Muscle of arm (tissue), 14 donors: ENCODE measurements at places on chromosomes 2 and 18.

GRCh38 chr18:61898640-61899101, 5.9 kb upstream of the RNF152 start:
- no peak for DNase-seq

GRCh38 chr2:102848366-102848839, 86.6 kb downstream of the TMEM182 start:
- DNase-seq = peak; percentile 59

DNA sequence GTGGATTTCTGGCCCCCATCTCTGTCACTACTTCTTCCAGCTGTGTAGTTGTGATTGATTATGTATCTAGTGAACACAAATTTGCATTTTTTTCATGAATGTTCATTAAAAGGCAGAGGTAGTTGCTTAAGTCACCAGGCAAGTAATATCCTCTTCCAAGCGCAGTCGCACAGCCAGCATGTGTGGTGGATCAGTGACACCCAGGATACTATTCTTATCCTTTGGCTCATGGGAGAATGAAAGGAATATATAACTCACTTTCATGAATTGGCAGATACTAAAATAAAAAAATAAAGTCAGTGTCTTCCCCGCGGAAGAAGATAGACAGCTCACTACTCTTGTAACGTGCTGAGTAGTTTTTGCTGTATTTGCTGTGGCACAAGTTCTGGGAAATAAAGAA, 387.8 kb downstream of the CDH7 start:
- DNase-seq = no peak

GRCh38 chr2:44759823-44760222, 181.7 kb upstream of the SIX3 start:
- DNase-seq = no peak

DNA sequence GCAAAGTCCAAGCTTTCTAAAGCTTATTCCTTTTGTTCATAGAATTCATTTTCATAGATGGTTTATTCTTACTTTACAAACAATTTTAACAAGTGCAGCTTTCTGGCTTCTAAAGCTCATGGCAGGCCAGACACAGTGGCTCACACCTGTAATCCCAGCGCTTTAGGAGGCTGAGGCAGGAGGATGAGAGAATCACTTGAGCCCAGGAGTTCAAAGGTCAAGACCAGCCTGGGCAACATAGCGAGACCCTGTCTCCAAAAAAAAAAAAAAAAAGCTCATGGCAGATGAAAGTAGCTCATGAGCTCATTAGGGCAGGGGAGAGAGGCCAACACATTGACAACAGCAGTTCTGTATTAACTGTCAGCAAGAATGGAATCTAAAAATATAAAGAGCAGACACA, 28.1 kb upstream of the NPC1 start:
- no peak for DNase-seq

- peak; percentile 11 for DNase-seq
Observed at GRCh38 chr18:49591271-49591670, 29.4 kb downstream of the LIPG start.

- no peak for DNase-seq
Observed at GRCh38 chr18:59026831-59027410, 112.8 kb upstream of the SEC11C start.

GRCh38 chr2:227456772-227457171, 15.2 kb upstream of the AGFG1 start:
- no peak for DNase-seq

- DNase-seq = no peak
Observed at GRCh38 chr2:146374505-146374904, 1470.3 kb upstream of the ACVR2A start.

- no peak for DNase-seq
Observed at GRCh38 chr18:2797951-2798350, 48.9 kb upstream of the EMILIN2 start.

- no peak for DNase-seq
Observed at GRCh38 chr2:39466311-39466710, 29.2 kb upstream of the MAP4K3 start.

GRCh38 chr2:64698668-64699444, 45.1 kb upstream of the SERTAD2 start:
- DNase-seq = no peak

GRCh38 chr2:28449488-28450395, 46.1 kb upstream of the PLB1 start:
- DNase-seq = no peak

DNA sequence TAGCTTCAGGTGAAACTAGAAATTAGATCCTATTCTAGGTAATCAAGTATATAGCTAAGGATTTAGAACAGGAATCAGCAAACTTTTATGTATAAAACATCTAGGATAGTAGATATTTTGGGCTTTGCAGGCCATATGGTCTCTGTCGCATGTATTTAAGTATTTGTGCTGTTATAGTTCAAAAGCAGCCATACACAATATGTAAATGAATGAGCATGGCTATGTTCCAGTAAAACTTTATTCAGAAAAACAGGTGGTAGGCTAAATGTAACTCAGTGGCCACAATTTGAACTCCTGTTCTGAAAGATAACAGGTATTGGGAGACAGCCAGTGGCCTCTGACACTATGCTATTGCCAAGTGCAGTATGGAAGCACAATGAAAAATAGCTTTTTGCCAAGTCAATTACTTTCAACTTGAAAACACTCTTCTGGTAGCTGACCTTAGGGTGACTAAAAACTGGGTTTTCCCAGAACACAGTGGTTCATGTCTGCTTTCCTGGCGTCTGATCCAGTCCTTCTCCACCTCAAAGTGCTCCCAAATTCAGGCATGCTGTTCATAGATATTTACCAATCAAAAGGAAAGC, 304.7 kb upstream of the SYT4 start:
- DNase-seq = no peak

DNA sequence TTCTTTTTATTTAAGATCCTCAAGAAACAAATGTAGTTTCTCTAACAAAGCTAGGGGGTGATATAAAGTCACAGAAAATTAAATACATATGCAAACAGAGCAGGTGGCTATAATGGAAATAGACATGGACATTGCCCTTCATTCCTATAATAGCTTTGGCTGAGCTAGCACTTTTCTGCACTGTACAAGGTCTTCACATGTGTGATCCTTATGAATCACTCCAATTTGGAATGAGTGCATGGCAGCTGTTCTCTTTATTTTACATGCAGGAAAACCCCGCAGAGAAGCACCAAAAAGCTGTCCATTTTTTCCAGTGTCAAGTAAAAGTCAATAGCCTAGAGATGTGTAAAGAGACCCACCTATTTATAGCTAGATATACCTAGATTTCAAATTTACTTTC, 747.4 kb upstream of the SLC8A1 start:
- DNase-seq = peak; percentile 61

DNA sequence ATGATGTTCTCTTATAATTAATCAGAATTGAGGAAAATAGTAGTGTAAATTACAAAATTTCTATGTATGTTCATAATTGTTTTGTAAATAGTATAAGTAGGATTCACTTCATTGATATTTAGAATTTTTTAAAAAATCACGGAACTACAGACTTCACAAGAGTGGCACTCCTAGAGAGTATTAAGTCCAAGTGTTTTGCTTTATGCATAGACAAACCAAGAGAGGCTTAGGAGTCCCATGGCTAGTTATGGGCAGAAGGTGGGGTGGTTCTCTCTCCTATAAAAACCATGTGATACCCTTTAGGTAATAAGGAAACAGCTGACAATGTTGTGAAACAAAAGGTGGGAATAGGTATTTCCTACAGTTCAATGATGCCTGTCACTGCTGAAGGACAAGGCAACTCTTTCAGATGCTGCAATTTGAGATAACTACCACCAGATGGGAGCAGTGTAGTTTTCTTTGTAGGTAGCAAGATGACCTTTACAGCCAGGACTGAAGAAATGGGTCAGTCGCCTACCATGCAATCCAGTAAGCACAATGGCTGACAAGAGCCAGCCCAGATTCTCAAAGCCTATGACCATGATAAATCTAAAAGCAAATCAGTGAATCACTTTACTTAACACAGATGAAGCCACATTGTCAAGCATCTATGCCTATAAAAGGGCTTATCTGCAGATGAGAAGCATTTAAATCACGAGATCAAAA, 83.9 kb downstream of the AAK1 start:
- DNase-seq = no peak

DNA sequence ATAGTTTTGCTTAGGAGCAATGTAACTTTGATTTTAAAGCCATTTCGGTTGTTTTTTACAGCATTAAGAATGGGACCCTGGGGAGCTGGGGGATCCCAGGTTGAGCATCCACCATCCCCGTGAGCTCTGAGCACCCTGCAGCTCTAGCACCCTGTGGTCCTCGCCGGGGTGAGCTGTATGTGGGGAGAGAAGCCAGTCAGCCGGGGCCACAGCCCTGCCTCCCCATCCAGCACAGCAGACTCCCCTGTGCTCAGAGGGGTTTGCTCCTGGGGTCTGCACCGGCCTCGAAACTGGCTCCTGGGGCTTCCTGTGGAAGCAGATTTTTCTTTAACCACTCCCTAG, 1.3 kb downstream of the COL6A3 start:
- DNase-seq = no peak

DNA sequence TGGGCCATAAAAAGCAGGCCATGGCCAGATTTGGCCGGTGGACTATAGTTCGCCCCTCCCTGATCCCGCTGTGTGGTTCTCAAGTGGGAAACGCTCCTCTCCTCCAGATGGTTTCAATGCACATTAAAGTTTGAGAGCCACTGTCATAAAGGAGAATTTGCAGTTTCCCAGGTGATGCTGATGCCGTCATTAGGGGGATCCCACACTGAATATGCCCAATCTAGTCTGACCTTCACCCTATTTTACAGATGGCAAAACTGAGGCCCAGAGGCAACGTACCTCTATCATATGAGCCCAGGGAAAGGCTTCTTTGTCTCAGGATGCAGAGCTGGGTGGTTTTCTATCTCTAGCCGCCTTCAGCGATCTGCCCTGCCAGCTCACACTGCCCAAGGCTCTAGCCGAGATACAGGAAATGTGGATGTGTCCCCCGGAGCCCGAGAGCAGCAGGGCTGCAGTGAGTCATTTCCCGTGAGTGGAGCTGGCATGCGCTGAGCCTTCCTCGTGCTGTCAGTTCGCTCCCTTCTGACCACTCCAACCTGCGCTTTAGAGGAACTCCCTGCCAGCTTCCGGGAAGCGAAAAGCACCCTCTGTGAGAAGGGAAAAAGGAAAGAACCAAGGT, 116.2 kb downstream of the SMAD7 start:
- no peak for DNase-seq

DNA sequence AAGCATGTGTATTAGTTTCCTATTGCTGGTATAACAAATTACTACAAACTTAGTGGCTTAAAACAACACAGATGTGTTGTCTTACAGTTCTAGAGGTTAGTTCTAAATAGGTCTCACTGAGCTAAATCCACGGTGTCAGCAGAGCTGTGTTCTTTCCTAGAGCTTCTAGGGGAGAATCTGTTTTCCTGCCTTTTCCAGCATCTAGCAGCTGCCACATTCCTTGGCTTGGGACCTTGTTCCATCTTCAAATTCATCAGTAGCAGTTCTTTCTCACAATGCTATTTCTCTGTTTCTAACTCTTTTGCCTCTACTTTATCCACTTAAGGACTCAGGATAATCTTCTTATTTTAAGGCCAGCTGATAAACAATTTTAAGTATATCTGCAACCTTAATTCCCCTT, 32.2 kb upstream of the CREB1 start:
- no peak for DNase-seq

DNA sequence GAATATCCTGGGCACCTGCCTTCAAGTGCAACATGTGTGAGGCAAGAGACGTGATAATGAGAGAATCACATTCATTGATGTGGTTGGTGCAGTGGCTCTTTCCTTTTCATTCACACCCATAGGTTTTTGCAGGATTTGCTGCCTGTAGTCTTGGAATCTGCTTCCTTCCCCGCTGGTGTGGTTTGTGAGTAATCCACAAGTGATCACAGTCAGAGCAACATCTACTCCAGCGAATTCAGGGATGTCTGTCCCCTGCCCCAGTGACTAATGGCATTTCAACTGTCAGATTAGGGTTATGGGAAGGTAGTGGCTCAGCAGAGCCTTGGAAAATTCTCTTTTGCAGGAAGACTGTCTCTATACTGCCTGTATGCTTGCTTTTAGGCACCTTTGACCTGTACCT, 225.5 kb upstream of the RBMS1 start:
- no peak for DNase-seq

DNA sequence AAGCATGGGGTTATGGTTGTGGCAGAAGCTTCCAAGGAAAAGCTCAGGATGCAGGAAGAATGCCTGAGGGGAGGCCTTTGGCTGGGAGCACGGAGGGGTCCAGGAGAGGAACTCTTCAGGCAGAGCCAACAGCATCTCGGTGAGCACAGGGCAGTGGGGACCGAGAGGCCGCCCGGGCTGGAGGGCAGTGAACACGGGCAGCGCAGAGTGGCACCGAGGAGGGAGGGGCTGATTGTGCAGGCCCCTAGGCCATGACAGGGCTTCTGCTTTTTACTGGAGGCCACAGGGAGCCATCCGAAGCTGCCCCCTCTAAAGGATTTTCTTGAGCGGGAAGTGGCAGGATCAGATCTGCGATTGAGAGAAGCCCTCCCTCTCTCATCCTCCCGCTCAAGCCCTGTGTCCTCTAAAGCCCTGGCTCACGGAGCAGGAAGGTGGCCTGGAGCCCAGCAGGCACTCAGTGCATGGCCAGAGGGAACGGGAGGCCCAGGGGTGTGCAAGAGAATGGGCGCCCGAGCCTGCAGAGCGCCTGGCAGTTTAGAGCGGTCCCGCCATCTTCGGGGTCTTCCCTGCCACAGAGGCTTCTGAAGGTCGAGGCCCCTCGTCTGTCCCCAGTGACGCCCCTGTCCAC, 110.0 kb upstream of the STON1 start:
- no peak for DNase-seq

- no peak for DNase-seq
Observed at GRCh38 chr2:112583497-112584133, 794 bp upstream of the CHCHD5 start.

DNA sequence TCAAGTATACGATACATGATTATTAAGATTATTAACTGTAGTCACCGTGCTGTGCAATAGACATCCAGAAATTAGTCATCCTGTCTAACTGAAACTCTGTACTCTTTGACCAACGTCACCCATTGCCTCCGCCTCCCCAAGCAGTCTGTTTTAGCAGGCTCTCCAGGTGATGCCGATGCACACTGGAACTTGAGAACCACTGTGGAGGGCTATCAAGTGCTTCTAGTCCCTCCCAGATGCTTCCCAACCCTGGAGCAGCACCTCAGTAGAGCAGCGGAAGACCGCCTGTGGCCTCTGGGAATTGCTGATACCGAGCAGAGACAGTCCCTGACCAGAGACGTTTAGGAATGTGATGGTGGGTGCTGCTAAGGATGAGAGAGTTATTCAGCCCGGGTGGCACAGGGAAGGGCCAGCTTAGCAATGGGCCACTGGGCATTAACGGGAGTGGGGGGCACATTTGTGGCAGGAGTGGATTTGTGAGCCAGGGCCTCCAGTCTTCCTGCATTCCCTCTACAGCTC, 50.7 kb downstream of the LIPG start:
- DNase-seq = no peak

GRCh38 chr2:209591021-209591420, 167.2 kb downstream of the MAP2 start:
- DNase-seq = no peak

DNA sequence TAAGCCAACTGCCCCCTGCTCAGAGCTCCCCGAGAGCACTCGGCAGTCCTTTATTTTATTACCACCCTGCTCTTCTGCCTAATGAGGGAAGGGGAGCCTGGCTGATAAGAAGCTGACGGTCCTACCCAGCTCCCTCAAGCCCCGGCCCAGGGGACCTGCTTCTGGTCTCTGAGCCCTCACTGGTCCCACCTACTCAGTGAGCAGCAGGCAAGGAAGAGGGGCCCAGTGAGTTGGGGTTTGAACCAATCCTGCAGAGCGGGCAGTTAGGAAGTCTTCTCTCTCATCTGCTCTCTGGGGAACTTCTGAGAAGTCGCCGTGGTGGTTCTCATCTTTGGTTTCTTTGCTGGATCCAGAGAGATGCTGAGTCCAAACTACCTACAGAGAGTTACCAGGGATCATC, 218.9 kb downstream of the NDUFA10 start:
- DNase-seq = no peak
